Activated CD8-positive, alpha-beta memory T cell treated with anti-CD3 and anti-CD28 coated beads for 4 hours (primary cell): ENCODE measurements at places on chromosomes 6 and 20.

DNA sequence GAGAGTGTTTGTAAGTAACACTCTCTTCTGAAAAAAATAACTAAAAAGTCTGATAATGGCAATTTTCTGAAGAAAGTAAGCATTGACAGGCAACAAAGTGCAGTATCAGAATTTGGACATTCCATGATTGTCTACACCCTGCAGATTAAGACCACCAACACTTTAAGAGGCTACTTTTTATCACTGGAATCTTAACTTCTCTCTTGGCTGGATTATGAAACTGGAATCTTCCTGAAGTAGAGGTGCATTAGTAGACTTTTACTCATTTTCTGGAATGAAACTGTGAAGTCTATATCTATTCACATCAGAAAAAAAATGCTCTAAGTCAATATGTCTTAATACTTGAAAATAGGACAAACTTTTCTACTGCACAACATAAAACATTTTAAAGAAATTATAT lies 547.5 kb downstream of the COL12A1 start:
- DNase-seq = no peak

DNA sequence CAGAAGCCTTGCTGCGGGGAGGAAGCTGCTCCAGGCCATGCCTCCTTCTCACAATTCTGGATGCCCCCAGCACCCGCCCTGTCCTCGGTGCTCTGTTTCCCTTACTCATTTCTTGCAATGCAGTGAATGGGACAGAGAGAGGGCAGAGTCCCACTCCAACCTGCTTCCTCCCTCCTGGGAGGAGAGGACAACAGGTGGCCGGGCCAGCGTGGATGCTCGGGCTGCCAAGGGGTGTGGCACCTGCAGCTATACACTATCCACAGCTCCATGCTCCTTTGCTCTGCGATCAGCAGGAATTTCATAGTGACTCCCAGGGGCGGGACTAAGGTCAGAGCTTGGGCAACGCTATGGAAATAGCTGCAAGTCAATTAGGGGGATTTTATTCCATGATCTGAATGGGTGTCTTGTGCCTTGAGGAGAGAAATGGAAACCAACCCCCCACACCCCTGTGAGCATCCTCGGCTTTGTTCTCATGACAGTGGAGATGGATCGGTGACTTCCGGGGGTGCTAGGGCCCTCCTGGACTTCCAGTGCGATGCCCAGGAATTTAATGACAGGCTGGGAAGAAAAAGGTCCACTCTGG lies 192.5 kb downstream of the MYLK4 start:
- DNase-seq = no peak

DNA sequence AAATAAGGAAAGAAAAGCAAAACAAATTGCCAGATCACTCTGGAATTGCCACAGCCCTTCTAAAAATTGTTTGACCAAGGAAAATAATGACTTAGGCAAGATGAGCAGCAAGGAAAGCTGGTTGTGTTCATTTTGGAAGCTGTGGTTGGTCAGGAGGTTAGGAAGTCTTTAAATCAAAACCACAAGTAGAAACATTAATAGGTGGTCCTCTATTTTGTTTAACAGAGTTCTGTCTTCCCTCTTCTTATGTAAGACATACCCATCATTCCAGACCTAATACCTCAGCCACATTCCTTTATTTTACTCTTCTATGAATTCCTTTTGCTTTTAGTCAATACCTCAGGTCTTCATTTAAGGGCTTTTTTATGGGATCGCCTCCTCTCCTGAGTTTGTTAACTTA lies 422.2 kb upstream of the PLCB4 start:
- DNase-seq = no peak

DNA sequence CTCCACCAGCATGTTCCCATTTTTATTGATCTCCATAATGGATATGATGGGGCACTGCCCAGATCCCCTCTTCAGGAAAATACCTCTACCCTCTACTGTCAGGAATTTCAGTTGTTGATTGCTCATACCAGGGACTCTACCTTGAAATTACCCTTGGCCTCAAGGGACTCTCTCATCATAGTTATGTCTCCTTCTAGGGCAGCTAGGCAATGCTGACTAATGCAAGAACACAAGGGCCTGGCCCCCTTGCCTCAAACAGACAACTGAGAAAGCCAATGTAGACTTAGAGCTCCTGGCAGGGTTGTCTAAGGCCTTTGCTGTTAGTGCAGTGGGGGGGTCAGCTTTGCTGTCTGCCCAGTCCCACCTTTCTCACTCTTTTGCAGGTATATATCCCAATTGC lies 493.1 kb downstream of the BTBD3 start:
- no peak for DNase-seq

DNA sequence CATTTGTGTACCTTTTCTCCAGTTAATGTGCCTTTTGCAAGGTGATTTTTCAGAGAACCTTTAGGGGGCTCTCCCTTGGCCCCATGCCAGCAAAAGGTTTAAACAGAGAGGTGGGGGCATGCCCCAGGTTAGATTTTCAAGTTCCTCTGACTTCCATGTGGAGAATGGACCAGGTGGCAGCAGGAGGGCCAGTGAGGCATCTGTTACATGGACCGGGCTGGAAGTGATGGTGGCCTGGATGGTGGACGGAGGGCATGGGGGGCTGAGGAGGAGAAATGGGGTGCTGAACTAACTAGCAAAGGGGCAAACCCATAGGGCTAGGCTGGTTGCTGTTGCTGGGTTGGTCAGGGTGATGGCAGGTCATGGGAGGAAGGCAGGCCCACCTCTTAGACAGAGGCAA lies 20.7 kb upstream of the BPI start:
- DNase-seq = no peak

- DNase-seq = no peak
Observed at GRCh38 chr20:605237-605636, 4.9 kb downstream of the TCF15 start.

DNA sequence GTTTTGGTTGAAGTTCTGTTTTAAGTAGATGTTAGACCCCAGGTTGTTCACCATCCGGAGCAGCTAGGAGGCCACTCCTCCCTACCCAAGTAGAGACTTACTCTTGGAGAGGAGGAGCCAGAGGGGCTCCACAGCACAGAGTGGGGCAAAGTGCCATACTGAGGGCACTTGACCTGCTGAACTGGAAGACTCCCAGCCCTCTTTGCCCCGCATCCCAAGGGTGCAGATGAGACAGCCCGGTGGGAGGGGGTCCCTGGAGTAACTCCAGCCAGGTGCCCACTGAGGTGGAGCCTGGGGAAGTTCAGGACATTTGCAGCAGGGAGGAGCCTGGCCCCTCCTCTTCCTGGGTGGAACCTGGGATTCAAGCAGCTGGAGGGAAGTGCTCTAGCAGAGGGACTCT lies 102.1 kb upstream of the GPR6 start:
- DNase-seq = no peak

GRCh38 chr6:38269461-38270172 lies 370.1 kb downstream of the BTBD9 start:
- no peak for DNase-seq

GRCh38 chr6:7184502-7184901 lies 76.7 kb downstream of the RREB1 start:
- DNase-seq = no peak

DNA sequence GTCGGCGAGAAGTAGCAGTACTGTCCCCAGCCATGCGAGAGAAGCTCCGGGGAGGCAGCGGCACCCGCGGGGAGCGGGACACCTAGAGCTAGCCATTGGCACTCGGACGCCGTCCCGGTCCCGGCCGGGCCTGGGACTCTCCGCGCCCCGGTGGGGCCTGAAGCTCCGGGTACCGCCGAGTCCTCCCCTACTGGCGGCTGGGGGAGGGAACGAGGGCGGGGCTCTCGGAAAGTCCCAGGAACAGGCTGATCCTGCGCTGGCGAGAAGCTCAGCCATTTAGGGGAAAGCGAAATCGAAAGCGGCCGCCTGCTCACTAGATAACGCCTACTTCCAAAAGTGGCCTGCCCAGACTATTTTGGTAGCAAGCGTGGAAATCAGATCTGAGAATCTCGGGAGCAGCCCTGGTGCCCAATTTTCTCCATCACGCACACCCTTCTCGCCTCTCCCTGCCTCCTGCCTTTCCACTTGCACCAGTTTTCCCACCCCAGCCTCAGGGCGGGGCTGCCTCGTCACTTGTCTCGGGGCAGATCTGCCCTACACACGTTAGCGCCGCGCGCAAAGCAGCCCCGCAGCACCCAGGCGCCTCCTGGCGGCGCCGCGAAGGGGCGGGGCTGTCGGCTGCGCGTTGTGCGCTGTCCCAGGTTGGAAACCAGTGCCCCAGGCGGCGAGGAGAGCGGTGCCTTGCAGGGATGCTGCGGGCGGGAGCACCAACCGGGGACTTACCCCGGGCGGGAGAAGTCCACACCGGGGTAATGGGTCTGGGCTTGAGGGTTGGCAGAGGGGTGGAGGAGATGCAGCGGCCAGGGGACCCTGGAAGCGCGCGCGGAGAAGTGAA lies at the start of the genes PSMB9 and TAP1:
PSMB9 (plus strand) TSS at position 652 of the 835 bp plus-strand sequence; CDS start at position 690, 38 bp downstream.
TAP1 (minus strand) TSS at position 164 of the 835 bp plus-strand sequence; CDS start at position 96, 68 bp downstream.
- DNase-seq = peak; percentile 95
